EH (cell line): ENCODE measurements at places on chromosomes 12 and 14.

- peak; percentile 52 for DNase-seq
Observed at GRCh38 chr14:53964249-53964648, 7.6 kb upstream of the BMP4 start.

DNA sequence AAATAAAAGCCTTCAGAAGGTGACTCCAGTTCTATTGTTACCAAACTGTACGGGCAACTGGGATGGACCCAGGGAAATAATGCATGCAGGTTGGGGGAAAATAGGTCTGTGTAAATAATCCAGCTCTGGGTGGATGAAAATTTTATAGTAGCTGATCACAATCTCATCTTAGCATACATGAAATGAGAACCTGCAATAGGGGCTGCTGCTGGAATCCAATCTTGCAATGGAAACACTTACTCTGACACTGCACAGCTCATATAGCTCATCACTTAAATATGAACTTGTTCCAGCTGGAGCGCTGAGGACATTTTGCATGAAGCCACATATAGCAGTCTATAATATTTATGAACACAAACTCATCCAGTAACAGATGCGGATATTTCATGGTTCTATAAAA, 40.1 kb upstream of the GAS2L3 start:
- no peak for DNase-seq

DNA sequence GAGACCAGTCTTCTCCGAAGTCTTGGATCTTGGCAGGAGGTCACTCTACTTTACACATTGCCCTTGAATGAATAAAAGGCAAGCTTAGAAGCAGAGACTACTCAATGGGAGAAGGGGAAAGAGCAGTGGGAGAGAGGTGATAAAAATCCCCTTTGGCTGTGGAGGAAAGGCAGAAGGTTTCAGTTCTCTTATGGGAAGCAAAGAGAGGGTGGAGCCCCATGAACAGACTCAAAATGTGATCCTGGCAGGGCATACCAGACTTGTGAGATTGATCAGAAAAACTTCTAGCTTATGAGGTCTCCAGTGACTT, 49.6 kb upstream of the HECTD1 start:
- DNase-seq = no peak

DNA sequence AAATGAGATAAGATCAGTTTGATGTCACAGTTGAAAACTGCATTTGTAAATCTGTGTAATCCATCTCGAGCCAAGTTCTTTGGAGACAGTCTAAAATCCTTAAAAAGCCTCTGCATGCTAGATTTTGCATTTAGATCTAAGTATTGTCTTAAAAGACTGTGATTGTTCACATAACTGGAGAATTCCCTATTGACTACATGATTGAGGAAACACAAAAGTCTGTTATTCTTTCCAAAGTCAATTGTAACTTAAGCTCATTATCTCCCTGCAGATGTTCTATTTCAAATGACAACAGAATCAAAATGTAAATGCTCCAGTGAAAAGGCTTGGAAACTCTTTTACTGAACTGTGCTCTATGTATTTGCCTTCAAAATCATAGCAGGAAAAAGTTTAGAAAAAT, 77.8 kb downstream of the MYF5 start:
- DNase-seq = no peak

- peak; percentile 52 for DNase-seq
Observed at GRCh38 chr12:109088818-109089217, 4.5 kb downstream of the ALKBH2 start.

DNA sequence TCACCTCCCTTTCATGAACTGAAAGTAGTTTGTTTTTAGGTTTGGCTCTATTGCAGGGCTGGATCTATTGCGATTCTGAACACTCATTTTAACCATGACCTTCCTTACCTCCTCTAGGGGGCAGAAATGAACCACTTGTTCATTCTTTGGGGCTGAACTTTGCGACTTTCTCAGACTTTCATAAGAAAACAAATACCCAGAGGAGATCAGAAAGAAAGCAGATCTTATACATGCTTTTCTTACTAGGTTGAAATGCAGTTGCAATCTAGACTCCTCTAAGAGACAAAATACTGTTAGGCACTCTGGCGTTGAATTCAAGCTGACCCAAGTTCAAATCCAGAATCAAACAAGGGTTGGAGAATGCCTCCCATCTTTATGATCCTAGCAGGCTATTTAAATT, 32.6 kb upstream of the PLEKHG3 start:
- peak; percentile 77 for DNase-seq

DNA sequence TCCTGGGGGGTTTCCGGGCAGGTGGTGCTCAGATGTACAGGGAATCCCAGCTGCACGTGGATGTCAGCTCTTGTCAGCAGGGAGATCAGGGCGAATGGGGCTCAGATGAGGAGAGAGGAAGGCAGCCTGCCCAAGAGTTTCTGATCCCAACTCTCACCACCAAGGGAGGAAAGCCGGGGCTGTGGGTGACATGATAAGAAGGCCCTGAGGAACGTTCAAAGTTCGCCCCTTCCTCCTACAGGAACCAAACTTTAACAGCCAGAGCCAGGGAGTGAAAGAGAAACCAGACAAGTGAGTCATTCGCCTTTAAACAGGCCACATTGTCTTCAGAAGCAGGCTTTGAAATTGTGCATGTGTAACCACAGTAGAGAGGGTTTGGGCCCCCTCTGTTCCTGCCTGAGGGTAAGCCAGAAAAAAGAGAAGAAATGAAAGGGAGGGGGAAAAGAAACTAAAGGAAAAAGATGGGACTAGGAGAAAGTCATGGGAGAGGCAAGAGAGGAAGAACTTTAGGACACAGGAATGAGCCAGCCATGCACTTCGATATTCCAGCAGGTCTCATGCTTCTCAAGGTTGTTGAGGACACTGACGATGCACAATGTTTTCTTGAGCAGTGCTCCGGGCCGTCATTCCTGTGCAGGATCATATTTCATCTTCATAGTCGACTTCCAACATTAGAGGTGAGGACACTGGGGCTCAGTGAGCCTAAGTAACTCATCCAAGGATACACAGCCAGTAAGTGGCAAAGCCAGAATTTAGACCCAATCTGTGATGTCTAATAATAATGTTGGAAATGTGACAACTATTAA, 691.4 kb upstream of the TBX3 start:
- DNase-seq = peak; percentile 79

- DNase-seq = no peak
Observed at GRCh38 chr14:29955087-29955486, 27.4 kb upstream of the PRKD1 start.

GRCh38 chr12:124512667-124513296, 54.6 kb downstream of the NCOR2 start:
- peak; percentile 96 for DNase-seq

- no peak for DNase-seq
Observed at GRCh38 chr14:71956920-71957563, 24.8 kb downstream of the RGS6 start.

- DNase-seq = no peak
Observed at GRCh38 chr12:65984227-65984479, 146.4 kb downstream of the LLPH start.

DNA sequence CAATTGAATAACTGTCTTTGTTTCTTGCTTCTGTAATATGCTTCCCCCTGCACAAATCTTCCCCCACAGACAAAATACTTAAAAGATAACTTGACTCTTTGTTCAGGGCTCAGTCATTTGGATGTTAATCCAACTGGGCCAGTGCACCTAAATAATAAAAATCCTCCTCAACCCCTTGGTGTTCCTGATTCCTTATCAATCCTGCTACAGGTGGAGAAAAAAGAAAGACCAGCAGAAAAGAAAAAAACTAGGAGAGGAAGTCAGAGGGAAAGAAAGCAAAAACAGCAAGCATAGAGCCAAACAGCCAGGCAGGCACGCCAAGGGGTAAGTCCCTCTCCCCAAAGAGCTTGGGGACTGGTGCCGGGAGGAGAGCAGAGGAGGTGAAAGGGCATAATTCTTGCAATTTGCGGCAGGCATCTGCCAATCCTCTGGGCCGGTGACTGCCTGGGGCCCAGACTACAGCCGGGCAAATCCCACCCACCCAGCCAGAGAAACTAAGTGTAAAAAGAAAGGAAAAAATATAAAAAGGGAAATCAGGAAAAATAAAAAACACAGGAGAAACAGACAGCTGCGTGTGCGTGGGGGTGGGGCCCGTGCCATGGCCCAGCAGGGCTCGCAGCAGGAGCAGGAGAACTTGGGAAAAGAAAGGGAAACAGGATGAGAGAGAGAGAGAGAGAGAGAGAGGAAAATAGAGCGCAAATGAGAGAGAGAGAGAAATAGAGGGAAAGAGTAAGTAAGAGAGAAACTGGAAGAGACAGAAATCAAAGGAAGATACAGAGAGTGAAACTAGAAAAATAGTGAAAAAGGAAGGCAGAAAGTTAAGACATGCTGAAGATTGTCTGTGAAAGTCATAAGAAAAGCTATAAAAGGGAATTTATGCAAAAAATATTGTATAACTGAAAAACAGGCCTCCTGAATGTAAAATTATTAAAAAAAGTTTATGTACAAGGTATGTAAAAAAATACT, 21.4 kb downstream of the KLRK1 start:
- DNase-seq = no peak

GRCh38 chr14:85042301-85042700, 487.6 kb upstream of the FLRT2 start:
- DNase-seq = no peak
